ENCODE measurements at places on chromosomes 12 and 14. TPM values are rescaled to one million over a fixed set of nuclear protein-coding genes. Genes with fewer than 3 reads are reported as not detected.

DNA sequence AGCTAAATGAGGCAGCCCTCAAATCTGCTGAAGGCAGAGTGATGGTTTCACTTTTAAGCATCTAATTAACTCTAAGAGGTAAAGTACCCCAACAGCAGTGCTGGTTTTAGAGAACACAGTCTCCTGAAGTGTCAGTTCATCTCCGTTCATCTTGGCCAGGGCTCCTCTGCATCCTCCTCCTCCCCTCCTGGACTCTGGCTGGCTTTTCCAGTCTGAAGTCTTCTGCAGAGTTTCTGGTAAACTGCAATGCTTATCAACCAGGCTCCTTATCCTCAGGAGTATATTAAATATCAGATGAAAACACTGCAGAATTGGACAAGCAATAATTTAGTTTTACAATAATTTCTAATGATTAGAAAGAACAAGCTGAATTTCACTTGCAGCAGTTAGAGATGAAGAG lies 115.4 kb downstream of the GTF2A1 start:
- DNase-seq: no peak
- H3K27ac ChIP-seq: no peak overlapping the region

Gene AHSA1
- 152 TPM for total RNA-seq

DNA sequence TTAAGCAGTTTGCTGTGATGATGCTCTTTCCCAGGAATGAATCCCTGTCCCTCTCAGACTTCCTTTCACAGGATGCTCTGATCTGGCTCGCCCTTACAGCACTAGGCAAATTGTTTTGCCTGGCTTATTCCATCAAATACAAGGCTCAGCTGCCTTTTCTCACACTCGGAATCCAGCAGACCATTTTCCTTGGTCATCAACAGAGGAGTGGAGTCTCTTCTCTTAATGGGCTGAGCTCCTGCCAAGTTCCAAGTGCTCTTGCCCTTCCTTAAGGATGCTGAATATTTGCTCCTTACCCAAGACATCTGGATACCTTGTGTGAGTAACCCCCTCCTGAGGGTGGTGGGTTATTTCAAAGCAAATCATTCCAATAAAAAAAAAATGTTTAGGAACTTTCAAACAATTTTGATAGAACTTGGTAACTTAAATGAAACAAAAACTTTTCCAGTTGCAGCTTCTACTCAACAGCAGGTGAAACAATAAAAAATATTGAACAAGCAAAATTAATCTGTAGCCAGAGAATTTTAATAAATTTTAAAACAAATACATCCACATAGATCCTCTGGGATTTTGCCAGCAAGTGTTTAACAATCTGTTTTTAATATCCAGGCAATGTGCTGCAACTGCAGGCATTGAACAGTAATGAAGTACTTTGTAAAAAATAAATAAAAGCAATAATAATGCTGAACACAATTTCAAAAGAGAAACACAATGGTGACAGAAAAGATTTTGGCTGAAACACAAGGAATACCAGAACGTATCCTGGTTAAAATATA lies 264.0 kb upstream of the FAR2 start:
- H3K4me3 ChIP-seq: no peak overlapping the region
- H3K27ac ChIP-seq: no peak overlapping the region
- H3K4me1 ChIP-seq: no peaks in the 10 kb centered on the region

DNA sequence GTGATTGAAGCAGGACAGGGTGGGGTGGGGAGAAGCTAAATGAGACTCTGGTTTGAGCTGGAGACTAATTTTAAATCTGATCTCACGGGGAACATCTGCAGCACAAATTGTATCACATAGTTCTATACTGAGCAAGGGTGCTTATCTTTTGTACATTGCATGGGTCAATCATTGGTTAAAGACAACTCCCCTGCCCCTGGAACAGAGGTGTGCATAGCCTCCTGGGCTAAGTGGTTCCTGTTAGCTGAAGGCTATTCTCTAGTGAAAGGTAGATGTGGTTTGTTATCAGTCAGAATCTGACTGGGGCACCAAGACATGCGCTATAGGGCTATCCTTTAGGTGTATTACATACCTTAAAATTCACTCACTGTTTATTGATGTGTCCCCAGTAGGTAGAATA lies 103.9 kb upstream of the KITLG start:
- H3K27me3 ChIP-seq: no peaks in the 10 kb centered on the region
- H3K36me3 ChIP-seq: no peaks in the 10 kb centered on the region
- H3K4me1 ChIP-seq: no peaks in the 10 kb centered on the region

Gene POC1B
- total RNA-seq: 13.3 TPM

- DNase-seq: no peak
- no peak overlapping the region for H3K27ac ChIP-seq
- H3K27me3 ChIP-seq: no peaks in the 10 kb centered on the region
- H3K4me3 ChIP-seq: no peak overlapping the region
Measured at GRCh38 chr14:52405314-52405713, 91.2 kb downstream of the PTGER2 start.

Gene PRR4
- total RNA-seq: 0.83 TPM

DNA sequence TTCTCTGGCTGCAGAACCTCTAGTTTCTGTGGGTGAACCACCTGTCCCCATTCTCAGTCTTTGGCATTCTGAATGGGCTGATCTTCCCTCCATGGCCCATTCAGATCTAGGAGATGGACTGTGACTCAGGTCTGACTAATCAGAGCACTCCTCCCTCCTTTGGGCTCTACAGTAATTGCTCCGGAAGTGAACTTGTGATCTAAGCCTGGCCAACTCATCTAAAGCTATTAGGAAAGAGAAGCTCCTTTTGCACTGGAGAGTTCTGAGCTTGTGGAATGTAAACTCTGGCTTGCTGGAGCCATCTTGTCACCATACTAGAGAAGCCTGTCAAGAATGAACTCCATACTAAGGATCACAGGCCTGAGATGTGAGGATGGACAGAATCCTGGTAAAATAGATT lies 168.2 kb downstream of the SUDS3 start:
- H3K4me1 ChIP-seq: no peaks in the 10 kb centered on the region
- no peak overlapping the region for H3K27ac ChIP-seq
- no peaks in the 10 kb centered on the region for H3K36me3 ChIP-seq
- no peaks in the 10 kb centered on the region for H3K27me3 ChIP-seq
- no peak overlapping the region for H3K4me3 ChIP-seq

Gene TSHR
- total RNA-seq: not detected

DNA sequence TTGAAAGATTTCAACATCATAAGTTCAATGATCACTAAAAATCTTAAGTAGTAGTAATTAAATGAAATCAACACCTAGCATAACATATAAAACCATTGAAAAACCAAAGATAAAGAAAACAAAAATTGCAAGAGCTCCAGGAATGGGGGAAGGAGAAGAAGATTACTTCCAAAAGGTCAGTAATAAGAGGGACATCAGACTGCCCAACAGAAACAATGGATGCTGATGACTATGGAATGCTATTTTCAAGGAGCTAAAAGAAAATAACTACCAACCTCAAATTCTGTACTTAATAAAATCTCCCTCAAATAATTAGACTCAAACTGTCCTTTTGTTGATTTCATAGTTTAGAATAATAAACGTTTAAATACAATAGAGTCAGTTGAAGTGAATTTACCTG lies 314.5 kb upstream of the LMO3 start:
- DNase-seq: no peak
- H3K36me3 ChIP-seq: no peaks in the 10 kb centered on the region
- no peaks in the 10 kb centered on the region for H3K27me3 ChIP-seq
- no peaks in the 10 kb centered on the region for H3K4me1 ChIP-seq
- H3K4me3 ChIP-seq: no peak overlapping the region

Gene SELPLG
- total RNA-seq: 3.2 TPM

Gene TPH2
- total RNA-seq: not detected

Gene PTPRB
- total RNA-seq: 6.5 TPM

Gene P2RX2
- total RNA-seq: not detected

- no peaks in the 10 kb centered on the region for H3K27me3 ChIP-seq
- no peaks in the 10 kb centered on the region for H3K4me1 ChIP-seq
- H3K4me3 ChIP-seq: no peak overlapping the region
- no peak for DNase-seq
- H3K36me3 ChIP-seq: no peaks in the 10 kb centered on the region
Measured at GRCh38 chr14:54920052-54920451, 17.4 kb upstream of the GCH1 start.

- H3K36me3 ChIP-seq: no peaks in the 10 kb centered on the region
- no peaks in the 10 kb centered on the region for H3K27me3 ChIP-seq
- H3K27ac ChIP-seq: peak overlapping the region; percentile 93
- H3K4me1 ChIP-seq: peaks cover 5% of the 10 kb centered on the region
- peak overlapping the region; percentile 91 for H3K4me3 ChIP-seq
- no peak for DNase-seq
Measured at GRCh38 chr14:75126121-75126544, 715 bp downstream of the NEK9 start.

- H3K27me3 ChIP-seq: no peaks in the 10 kb centered on the region
Measured at GRCh38 chr12:70994217-70994788, 73.8 kb upstream of the PTPRR start.

DNA sequence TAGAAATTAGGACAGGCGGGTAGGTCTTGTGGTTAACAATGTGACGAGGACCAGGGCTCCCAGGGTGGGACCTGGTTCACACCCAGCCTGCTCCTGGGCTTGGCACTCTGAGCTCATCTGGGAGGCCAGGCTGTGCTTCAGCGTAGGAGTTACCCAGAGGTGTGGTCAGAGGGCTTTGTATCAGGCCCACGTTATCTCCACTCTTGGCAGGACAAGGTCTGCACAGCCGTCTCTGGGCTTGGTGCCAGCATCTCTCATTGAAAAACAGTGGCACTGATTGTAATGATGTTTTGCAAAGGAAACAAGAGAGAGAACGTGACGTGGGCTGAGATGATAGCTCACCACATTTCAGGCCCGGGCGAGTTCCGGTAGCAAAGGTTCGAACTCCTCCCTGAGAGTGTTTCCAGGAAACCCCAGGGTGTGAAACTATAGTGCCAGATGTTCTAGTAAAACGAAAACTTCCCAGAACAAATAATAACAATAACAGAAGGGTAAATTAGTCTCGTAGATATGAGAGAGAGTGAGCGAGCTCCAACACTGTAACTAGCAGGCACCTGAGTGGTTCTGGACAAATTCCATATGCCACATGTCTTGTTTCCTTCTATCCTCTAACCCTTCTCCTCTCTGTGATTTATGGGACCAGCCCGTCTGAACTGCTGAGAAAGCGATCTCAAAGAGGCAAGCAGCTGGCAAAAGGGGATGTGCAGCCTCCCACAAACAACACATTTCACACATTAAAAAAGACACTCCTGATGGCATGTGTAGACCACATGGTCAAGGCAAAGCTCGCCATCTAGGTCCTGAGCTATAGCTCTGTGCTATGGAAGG lies 227.3 kb downstream of the KTN1 start:
- H3K27ac ChIP-seq: no peak overlapping the region
- H3K4me3 ChIP-seq: no peak overlapping the region
- DNase-seq: peak; percentile 80
- H3K4me1 ChIP-seq: no peaks in the 10 kb centered on the region

Gene STXBP6
- total RNA-seq: 14.3 TPM

- peaks cover under 1% of the 10 kb centered on the region for H3K4me1 ChIP-seq
- no peak overlapping the region for H3K27ac ChIP-seq
- no peak overlapping the region for H3K4me3 ChIP-seq
- DNase-seq: no peak
- no peaks in the 10 kb centered on the region for H3K36me3 ChIP-seq
- no peaks in the 10 kb centered on the region for H3K27me3 ChIP-seq
Measured at GRCh38 chr12:2949411-2949810, 9.8 kb upstream of the TEAD4 start.

GRCh38 chr12:59194794-59195193 lies 274.5 kb upstream of the LRIG3 start:
- H3K4me3 ChIP-seq: no peak overlapping the region
- H3K27me3 ChIP-seq: no peaks in the 10 kb centered on the region
- H3K4me1 ChIP-seq: no peaks in the 10 kb centered on the region
- no peak for DNase-seq
- no peaks in the 10 kb centered on the region for H3K36me3 ChIP-seq

DNA sequence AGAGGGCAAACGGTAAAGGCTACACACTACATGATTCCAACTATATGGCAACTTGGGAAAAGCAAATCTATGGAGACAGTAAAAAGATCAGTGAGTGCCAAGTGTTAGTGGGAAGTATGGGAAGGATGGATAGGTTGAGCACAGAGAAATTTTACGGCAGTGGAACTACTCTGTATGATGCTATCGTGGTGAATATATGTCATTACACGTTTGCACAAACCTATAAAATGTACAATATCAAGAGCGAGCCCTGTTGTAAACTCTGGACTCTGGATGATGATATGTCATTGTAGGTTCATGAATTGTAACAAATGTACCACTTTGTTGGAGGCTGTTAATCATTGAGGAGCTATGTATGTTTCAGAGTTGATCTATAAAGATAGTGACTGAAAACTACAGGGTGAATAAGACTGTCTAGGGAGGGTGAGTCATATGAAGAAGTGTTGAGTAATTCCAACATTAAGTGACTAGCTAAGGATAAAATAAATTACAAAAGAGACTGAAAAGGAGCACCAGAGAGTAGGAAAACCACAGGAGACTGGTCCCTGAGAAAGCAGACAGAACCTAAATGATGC lies 349.2 kb upstream of the LMO3 start:
- DNase-seq: no peak
- no peak overlapping the region for H3K27ac ChIP-seq
- no peaks in the 10 kb centered on the region for H3K27me3 ChIP-seq

- H3K27ac ChIP-seq: no peak overlapping the region
- no peaks in the 10 kb centered on the region for H3K4me1 ChIP-seq
- DNase-seq: no peak
Measured at GRCh38 chr12:3869865-3870264, 3.3 kb downstream of the PARP11 start.

Gene SLC8A3
- total RNA-seq: under 0.01 TPM

Gene TRIAP1
- 19.2 TPM for total RNA-seq

DNA sequence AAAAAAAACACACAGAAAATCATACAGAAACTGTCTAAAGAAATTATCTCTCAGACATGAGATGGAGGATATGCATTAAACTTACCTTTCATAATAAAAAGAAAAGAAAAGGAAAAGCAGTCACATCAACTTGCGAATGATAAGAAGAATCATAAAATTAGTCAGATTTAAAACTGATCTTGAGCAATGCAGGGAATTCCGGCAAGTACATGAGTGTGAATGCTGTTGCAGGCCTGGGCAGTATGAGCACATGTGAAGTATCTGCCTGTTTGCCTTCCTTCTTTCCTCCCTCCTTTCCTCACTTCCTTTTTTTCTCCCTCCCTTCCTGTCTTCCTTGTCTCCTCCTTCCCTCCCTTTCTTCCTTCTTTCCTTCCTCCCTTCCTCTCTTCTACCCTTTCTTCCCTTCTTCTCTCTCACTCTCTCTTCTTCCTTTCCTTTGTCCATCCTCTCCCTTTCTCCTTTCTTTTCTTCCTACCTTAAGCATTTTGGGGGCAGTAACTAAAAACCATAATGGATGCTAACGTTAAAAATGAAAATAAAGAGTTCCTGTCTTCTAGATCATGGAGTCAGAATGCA lies 38.5 kb upstream of the SLC6A15 start:
- no peaks in the 10 kb centered on the region for H3K36me3 ChIP-seq
- DNase-seq: no peak
- no peak overlapping the region for H3K27ac ChIP-seq
- H3K4me3 ChIP-seq: no peak overlapping the region

GRCh38 chr14:64788706-64789105 lies 84.5 kb downstream of the PLEKHG3 start:
- H3K27ac ChIP-seq: no peak overlapping the region
- no peaks in the 10 kb centered on the region for H3K36me3 ChIP-seq
- peaks cover 2% of the 10 kb centered on the region for H3K27me3 ChIP-seq
- no peak overlapping the region for H3K4me3 ChIP-seq
- peaks cover 9% of the 10 kb centered on the region for H3K4me1 ChIP-seq

Gene ACSM4
- total RNA-seq: not detected

All from IMR-90 (cell line).